CD14-positive monocyte (primary cell): ENCODE measurements at places on chromosomes 1 and 21.

GRCh38 chr1:183231545-183231944, 45.5 kb downstream of the LAMC2 start:
- DNase-seq, result no peak

DNA sequence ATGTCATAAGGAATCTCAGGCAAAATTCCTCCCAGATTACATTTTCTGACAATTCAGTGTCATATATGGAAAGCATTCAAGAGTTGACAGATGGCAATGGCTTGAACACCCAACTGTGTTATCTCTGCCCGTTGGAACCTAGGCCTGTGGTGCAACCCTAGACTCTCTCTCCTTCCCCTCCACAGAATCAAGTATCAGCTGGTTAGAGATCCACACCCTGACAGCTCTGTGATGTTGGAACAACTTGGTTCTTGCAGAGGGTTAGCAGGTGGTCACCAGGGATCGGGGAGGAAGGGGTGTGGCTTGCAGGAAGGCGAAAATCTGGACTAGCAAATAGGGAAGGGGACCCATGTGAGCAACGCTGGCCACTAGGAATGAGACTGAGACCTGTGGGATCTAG, 26.3 kb downstream of the PCSK9 start:
- no peak for DNase-seq

DNA sequence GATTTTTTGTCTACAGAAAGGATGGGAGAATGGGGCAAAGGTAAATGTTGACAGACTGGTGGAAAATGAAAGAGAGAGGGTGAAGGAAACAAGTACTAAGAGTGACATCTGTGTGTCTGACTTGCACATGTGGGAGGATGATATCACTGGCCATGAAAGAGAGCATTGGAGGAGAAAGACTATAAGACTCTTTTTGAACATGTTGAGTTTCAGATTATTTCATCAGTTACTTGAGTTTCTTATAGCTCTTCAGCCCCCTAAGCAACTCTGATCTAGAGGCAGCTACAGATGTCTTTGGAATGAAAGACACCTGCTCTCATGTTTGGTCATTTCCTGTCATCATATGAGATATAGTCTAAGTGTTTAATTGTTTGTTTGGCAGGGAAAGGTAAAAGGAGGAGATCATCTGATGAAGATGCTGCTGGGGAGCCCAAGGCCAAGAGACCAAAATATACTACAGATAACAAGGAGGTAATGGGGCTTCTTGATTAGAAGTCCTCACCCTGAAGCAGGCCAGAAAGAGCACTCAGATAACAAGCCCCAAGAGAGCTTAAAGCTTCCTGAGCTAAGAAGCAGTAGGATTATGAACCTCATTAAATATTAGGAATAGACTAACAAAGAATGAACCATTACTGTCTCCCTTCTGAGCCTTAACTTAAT, 4.5 kb downstream of the POLR3C start:
- no peak for DNase-seq

GRCh38 chr1:43548285-43549271, 17.9 kb downstream of the PTPRF start:
- no peak for DNase-seq

DNA sequence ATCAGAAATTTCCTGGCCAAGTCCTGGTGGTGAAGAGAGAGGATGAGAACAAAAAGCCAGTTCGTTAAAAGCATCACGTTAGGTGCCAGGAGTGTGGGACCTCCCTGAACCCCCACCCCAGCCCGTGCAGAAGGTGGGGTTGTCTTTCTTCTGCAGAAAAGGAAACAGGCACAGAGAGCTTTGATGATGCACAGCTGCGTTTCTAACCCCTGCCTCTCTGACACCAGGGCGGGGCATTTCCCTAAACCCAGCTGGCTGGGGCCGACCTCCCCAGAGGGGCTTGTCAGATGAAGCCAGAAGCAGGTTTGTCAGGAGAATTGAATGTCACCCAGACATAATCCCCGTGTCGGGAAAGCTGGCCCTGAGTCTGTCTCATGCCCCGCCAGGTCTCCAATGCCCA, 189.3 kb upstream of the EDN2 start:
- DNase-seq, result no peak

DNA sequence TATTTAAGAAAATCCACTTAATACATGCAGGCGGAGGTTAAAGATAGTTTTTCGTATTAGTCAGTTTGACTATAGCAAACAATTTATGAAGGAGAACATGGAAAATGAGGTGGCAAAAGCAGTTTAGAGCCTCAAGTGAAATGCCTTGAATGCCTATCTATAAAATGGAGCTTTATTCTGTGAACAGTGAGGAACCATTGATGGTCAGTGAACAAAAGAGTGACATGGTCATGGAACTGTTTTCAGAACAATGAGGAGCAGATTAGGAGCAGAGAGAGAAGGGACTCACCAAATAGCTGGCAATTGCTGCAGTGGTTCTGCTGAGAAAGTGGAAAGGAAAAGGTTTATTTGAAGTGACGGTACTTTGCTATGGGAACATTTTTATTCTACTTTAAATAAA, 299.8 kb downstream of the DUSP10 start:
- DNase-seq, result no peak

DNA sequence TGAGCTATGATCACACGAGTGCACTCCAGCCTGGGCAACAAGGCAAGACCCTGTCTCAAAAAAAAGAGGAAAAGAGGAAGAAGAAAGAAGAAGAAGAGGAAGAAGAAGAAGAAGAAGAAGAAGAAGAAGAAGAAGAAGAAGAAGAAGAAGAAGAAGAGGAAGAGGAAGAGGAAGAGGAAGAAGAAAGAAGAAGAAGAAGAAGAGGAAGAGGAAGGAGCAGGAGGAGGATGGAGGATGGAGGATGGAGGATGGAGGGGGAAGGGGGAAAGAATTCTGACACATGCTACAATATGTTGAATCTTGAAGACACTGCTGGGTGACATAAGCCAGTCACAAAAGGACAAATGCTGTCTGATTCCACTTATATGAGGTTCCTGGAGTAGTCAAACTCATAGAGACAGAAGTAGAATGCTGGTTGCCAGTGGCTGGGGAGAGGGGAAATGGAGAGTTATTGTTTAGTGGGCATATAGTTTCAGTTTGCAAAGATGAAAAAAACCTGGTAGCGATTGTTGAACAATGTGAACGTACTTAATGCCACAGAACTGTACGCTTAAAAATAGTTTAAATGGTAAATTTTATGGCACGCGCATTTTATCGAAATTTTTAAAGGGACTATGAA, 47.3 kb upstream of the COA6 start:
- DNase-seq, result peak; percentile 29

- no peak for DNase-seq
Observed at GRCh38 chr1:201506092-201506491, 831 bp downstream of the CSRP1 start.

- DNase-seq, result no peak
Observed at GRCh38 chr21:27693376-27693775, 726.5 kb upstream of the ADAMTS5 start.

GRCh38 chr1:65363484-65363883, 54.1 kb downstream of the DNAJC6 start:
- no peak for DNase-seq

DNA sequence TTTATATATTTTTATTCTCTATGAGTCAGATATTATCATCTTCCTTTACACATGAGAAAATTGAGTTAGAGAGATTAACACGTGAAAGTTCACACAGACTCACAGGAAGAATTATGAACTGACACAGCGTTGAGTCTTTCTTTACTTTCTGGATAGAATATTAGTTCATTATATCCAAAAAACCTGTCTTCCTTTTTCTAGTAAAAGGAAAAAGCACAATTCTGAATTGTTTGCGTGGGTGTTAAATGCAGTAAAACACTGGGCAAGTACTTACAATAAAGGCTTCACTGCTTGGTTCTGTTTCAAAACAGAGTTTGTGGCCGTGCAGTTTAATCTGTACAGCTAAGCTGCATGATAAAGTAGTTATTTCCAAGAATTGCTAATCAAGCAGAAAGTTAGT, 10.8 kb downstream of the MAGI3 start:
- DNase-seq, result no peak

GRCh38 chr1:63450416-63450815, 72.6 kb downstream of the ITGB3BP start:
- DNase-seq, result no peak

- no peak for DNase-seq
Observed at GRCh38 chr1:109631513-109632505, 12.2 kb downstream of the AMPD2 start.

DNA sequence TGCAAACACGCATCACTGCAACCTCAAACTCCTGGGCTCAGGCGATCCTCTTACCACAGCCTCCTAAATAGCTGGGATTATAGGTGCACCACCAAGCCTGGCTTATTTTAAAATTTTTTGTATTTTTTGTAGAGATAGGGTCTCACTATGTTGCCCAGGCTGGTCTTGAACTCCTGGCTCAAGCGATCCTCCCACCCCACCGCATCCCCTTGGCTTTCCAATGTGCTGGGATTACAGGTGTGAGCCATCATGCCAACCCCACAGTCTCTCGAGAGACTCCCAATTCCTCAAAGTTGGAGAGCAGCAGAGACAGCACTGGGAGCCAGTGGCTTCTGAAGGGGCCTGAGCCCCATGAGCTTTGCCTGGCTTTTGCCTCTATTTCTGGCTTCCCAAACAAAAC, 42.7 kb downstream of the PGBD5 start:
- DNase-seq, result no peak

- DNase-seq, result no peak
Observed at GRCh38 chr1:38505944-38506343, 353.6 kb downstream of the RRAGC start.

- no peak for DNase-seq
Observed at GRCh38 chr21:45386728-45387371, 18.1 kb upstream of the COL18A1 start.

- no peak for DNase-seq
Observed at GRCh38 chr1:27428316-27429028, 36.0 kb downstream of the GPR3 start.

DNA sequence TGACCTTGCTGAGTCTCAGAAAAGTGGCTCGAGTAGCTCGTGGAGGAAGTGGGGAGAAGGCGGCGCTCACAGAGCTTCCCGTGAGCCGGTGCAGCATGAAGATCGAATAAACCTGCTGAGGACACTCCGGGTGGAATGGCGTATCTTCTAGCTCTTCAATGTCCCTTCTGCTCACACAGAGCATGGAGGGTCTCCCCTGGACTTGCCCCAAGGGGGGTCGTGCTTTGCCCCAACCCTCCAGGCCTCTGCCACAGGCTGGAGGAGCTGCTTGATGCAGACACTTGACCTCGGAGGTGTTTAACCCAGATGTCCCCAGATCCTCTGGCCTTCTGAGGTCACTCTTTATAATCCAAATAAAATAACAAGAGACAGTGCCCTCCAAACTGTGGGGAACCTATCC, 2.2 kb upstream of the KRTAP10-12 start:
- DNase-seq, result no peak

GRCh38 chr21:38363693-38364092, 106.9 kb downstream of the KCNJ15 start:
- DNase-seq, result no peak

DNA sequence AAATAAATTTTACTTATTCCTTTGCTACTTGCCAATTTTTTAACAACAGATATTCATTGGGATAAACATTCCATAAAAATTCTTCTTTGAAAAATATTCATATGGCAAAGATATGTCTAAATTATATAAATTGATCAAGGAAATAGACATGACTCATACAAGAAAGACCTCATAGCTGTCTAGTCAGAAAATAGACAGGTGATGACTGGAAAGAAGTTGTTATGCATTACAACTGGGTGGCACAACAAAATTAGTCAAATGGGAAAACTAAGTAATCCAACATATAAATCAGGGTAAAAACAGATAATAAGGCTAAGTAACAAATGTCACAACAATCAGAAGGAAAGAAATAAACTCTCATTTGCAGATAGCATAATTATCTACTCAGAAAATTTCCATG, 92.0 kb downstream of the USH2A start:
- DNase-seq, result no peak

DNA sequence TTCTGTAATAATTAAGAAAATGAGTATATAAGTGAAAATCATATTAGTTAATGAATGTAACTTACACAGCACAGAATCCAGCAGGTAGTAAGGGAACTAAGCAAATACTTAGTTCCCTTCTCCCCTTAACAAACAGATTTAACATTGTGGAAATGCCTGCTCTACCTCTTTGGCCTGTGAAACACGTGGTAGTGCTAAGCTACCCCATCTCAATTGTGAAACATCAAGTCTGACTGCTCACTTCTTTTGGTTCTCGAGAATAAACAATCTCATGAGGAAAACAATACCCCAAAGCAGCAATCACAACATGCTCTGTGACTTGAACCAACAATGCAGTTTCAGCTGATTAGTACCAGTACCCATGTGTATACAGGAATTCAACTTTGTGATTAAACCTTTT, 4.7 kb downstream of the MYSM1 start:
- DNase-seq, result no peak

DNA sequence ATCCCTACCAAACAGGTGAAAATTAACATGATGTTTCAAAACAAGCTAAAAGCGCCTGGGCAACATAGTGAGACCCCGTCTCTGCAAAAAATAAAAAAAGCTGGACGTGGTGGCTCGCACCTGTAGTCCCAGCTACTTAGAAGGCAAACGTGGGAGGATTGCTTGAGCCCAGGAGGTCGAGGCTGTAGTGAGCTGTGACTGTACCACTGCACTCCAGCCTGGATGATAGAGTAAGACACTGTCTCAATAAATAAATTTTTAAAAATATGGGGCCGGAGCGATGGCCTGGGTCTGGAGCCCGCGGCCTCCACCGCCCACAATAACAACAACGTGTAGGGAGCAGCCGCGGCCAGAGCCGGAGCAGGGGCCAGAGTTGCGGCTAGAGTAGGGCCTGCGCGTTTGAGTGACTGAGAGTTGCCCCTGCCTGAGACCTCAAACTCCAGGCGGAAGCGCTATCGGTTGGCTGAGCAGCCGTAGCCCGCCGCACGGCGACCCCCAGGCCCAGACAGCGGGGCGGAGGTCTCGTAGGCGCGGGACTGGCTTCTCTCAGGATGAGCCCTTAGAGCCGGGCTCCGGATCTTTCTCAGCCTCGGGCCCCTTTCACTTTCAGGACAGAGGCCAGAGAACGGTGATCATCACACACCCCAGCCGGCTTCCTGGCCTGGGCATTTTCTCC, 41.4 kb downstream of the ZMYM1 start:
- DNase-seq, result peak; percentile 3

DNA sequence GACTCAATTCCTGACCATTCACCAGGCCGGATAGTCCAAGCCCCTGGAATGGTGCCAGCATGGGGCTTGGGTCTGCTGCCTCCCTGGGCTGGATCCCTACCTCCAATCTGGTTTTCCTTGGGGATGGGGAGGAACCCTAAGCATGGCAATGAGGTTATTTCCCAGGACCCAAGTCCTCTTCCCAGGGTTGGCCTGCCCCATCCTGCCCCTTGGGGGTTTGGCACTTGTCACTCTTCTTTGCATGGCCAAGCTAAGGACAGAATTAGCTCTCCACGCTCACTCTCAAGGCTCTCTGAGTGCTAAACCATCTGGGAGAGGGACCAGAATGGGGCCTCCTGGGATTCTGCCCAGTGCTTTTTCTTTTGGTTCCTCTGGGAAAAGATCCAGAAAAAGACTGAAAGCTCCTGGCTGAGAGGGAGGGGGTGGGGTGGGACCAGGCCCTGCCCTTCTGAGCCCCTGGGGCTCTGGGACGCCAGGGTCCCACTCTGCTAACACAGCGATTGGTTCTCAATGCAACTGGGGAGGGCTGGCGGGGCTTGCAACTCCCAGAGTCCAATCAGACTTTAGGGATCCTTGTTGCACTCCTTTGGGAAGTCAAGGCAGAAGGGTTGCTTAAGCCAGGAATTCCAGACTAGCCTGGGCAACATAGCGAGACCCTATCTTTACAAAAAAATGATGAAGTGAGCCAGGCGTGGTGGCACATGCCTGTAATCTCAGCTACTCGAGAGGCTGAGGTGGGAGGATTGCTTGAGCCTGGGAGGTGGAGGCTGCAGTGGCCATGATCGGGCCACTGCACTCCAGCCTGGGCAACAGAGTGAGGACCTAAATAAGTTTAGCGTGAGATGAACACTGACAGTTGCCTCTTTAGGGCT, 52.7 kb downstream of the DHRS3 start:
- DNase-seq, result no peak

- DNase-seq, result no peak
Observed at GRCh38 chr1:19619697-19620384, 24.3 kb upstream of the NBL1 start.
